ENCODE measurements at places on chromosomes 16 and 17. TPM values are rescaled to one million over a fixed set of nuclear protein-coding genes. Genes with fewer than 3 reads are reported as not detected.

DNA sequence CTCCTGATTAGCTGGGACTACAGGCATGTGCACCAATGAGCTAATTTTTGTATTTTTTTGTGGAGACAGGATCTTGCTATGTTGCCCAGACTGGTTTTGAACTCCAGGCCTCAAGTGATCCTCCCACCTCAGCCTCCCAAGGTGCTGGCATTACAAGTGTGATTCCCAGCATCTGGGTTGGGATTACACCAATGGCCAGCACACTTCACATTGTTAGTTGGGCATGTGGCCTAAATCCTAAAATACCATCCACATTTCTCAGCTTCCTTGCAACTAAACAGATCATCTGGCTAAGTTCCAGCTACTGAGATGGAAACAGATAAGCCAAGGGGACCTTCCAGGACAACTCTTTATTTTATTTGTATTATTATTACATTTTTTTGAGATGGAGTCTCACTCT, 9.9 kb downstream of the RABEP2 start:
- no peaks in the 10 kb centered on the region for H3K27me3 ChIP-seq
- no peaks in the 10 kb centered on the region for H3K4me1 ChIP-seq
- no peak overlapping the region for H3K4me3 ChIP-seq
- H3K36me3 ChIP-seq = no peaks in the 10 kb centered on the region
- no peak for DNase-seq
- no peak overlapping the region for H3K27ac ChIP-seq

GRCh38 chr17:82750241-82750908, 1.5 kb upstream of the TBCD start:
- H3K27me3 ChIP-seq = no peaks in the 10 kb centered on the region
- peak; percentile 57 for DNase-seq
- H3K36me3 ChIP-seq = no peaks in the 10 kb centered on the region
- H3K27ac ChIP-seq = no peak overlapping the region
- H3K4me3 ChIP-seq = no peak overlapping the region

- H3K4me1 ChIP-seq = peaks cover 11% of the 10 kb centered on the region
- DNase-seq = no peak
- no peaks in the 10 kb centered on the region for H3K36me3 ChIP-seq
- H3K4me3 ChIP-seq = no peak overlapping the region
Observed at GRCh38 chr16:11799017-11799381, 1.9 kb upstream of the ZC3H7A start.

DNA sequence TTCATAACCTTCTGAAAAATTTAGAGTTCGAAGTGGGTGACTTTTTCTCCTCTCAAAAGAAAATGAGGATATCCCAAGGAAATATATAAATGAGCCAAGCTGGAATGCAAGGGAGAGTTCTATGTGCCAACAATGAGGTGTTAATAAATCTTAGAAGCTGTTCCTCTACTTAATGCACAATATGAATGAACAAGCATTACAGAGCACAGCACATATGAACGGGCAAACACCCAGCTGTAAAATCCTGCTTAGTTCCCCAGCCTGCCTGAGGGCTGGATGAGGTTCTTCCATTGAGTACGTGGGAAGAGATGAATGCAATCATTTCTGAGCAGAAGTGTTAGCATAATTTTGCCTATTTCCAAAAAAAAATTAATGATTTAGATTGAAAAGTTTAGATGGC, 58.1 kb downstream of the WDR59 start:
- H3K27me3 ChIP-seq = no peaks in the 10 kb centered on the region
- H3K27ac ChIP-seq = no peak overlapping the region
- H3K36me3 ChIP-seq = no peaks in the 10 kb centered on the region
- H3K4me3 ChIP-seq = no peak overlapping the region
- no peak for DNase-seq
- no peaks in the 10 kb centered on the region for H3K4me1 ChIP-seq

DNA sequence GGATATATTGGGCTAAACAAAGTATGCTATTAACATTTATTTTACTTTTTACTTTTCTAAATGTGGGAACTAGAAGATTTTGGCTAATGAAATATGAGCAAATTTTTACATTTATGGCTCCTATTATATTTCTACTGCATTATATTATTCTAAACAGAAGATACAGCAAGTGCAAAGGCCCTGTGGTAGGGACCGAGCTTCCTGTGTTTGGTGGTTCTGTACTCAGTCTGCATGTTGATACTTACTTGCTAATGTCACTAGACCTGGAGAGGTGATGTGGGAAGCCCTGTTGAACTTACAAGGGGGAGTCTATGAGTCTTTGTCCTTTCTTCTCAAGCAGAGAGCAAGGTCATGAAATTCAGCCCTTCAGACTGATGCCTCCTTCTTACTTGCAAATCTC, 10.0 kb upstream of the IRX3 start:
- no peaks in the 10 kb centered on the region for H3K36me3 ChIP-seq
- no peak overlapping the region for H3K27ac ChIP-seq
- no peak overlapping the region for H3K4me3 ChIP-seq

GRCh38 chr16:1453316-1453715, 9.0 kb upstream of the CCDC154 start:
- no peaks in the 10 kb centered on the region for H3K36me3 ChIP-seq
- no peaks in the 10 kb centered on the region for H3K27me3 ChIP-seq
- H3K27ac ChIP-seq = no peak overlapping the region
- no peak overlapping the region for H3K4me3 ChIP-seq
- DNase-seq = no peak

- H3K4me3 ChIP-seq = peak overlapping the region; percentile 58
- DNase-seq = no peak
- peak overlapping the region; percentile 38 for H3K27ac ChIP-seq
- no peaks in the 10 kb centered on the region for H3K36me3 ChIP-seq
Observed at GRCh38 chr17:61400066-61400716, 548 bp downstream of the TBX2 start.

Gene PIMREG
- polyA plus RNA-seq = 0.78 TPM

Gene FGF11
- polyA plus RNA-seq = 0.25 TPM

All from ovary (tissue), 10 donors.